ENCODE measurements at places on chromosomes 1 and 21. TPM values are rescaled to one million over a fixed set of nuclear protein-coding genes. Genes with fewer than 3 reads are reported as not detected.

The MATN1 gene
- 0.59 TPM for total RNA-seq

The IFI44 gene
- total RNA-seq = 7.6 TPM

The FOXD2 gene
- total RNA-seq = 0.18 TPM

The RXRG gene
- not detected for total RNA-seq

The DENND1B gene
- total RNA-seq = 12.0 TPM

The OR2T35 gene
- not detected for total RNA-seq

DNA sequence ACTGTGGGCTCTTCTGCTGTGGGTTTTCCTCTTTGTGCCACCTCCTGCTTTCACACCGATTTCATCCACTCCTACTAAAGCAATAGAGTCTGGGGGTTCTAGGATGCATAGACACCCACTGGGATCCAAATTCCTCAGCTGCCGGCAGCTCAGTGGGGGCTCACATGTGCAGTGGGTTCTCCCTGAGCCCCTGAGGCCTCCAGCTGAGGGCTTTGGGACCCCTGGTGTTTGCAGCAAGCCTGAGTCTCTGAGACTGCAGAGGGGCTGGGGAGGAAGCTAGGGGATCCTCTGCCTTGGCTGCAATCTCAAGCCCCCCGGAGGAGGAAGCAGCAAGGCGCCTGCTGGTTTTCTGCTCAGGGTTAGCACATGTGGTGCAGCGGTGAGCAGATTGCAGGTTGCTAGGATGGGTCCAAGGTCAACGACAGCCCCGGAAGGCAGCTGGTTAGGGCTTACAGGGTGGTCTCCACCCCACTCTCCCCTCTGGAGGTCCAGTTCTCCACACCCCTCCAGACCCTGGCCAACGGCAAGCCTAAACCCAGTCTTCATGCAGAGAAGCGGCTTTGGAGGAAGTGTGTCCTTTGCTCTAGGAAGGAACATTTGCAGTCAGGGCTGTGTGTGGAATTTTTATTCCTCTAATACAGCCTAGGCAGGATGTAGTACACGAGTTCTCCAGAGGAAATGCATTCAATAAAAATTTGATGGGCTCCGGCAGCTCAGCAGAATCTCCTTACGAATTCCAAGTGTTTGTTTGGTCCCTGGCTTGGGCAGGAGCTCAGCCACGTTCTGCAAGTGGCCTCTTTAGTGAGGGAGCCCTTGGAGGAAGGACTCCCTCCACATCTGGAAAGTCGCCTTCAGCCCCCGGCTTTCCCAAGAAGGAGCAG is 269.1 kb upstream of the VAMP3 start:
- H3K27ac ChIP-seq = no peak overlapping the region
- H3K36me3 ChIP-seq = no peaks in the 10 kb centered on the region
- H3K4me1 ChIP-seq = no peaks in the 10 kb centered on the region
- no peaks in the 10 kb centered on the region for H3K27me3 ChIP-seq

DNA sequence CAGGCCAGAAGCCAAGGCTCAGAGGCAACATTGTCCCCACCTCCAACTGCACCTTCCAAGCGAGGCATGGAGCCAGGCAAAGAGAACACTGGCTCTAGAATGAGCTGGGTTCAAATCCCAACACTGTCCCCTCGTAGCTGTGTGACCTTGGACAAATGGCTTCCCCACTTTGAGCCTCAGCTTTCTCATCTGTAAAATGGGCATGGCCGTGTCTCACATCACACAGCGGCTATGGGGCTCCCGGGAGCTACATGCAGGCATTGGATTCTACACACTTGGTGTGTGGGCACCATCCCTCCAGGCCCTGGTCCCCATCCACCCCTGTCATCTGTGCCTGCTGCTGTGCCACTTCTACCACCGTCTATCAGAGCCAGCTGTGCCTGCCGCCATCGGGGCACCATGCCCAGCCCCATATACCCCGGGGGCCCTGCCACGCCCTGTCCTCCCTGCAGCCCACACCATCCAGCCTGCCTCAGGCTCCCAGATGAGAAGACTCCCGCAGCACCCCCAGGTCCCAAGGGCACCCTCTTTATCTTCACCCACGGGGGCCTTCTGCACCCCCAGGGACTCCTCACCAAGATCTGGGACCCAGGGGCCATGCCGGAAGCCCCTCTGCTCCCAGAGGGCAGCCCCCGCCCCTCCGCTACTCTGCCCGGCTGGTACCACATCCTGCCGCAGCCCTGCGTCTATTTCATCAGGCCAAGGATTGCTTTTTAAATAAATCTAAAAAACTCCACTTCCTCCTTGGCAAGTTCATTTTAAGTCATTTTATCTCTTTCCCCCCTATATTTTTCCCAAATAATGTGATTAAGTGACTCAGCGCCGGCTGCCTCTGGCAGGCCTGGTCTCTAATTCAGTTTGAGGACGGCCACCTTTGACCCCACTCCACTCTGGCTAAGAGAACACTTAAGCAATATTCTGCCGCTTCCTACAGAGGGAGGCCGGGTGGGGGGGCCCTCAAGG is 107.8 kb upstream of the TARDBP start:
- peaks cover 29% of the 10 kb centered on the region for H3K4me1 ChIP-seq
- peak; percentile 31 for DNase-seq

DNA sequence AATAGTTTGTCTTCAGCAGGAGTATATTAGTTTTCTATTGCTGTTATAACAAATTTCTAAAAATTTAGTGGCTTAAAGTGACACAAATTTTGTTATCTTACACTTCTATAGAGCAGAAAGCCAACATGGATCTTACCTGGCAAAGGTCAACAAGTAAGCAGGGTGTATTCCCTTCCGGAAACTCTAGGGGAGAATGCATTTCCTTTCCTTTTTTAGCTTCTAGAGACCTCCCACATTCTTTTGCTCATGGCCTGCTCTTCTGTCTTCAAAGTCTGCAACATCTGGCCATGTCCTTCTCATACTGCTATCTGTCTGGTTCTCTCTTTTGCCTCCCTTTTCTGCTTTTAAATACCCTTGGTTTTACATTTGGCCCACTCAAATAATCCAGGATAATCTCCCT is 242.6 kb downstream of the ZNF648 start:
- no peaks in the 10 kb centered on the region for H3K36me3 ChIP-seq
- DNase-seq = no peak
- no peak overlapping the region for H3K27ac ChIP-seq
- no peaks in the 10 kb centered on the region for H3K4me1 ChIP-seq

- no peaks in the 10 kb centered on the region for H3K36me3 ChIP-seq
- H3K27ac ChIP-seq = no peak overlapping the region
- no peak overlapping the region for H3K4me3 ChIP-seq
- H3K27me3 ChIP-seq = no peaks in the 10 kb centered on the region
Measured at GRCh38 chr1:85365851-85366250, 89.4 kb upstream of the BCL10 start.

GRCh38 chr1:5562769-5563168 is 429.5 kb downstream of the NPHP4 start:
- no peak for DNase-seq
- no peaks in the 10 kb centered on the region for H3K36me3 ChIP-seq
- no peaks in the 10 kb centered on the region for H3K27me3 ChIP-seq
- no peaks in the 10 kb centered on the region for H3K4me1 ChIP-seq
- H3K4me3 ChIP-seq = no peak overlapping the region

GRCh38 chr1:1132042-1132950 is 16.4 kb upstream of the C1orf159 start:
- H3K27me3 ChIP-seq = no peaks in the 10 kb centered on the region
- peaks cover 7% of the 10 kb centered on the region for H3K4me1 ChIP-seq
- H3K36me3 ChIP-seq = no peaks in the 10 kb centered on the region
- no peak overlapping the region for H3K4me3 ChIP-seq
- no peak for DNase-seq

- H3K36me3 ChIP-seq = no peaks in the 10 kb centered on the region
- DNase-seq = no peak
Measured at GRCh38 chr1:87393445-87394085, 64.9 kb downstream of the LMO4 start.

DNA sequence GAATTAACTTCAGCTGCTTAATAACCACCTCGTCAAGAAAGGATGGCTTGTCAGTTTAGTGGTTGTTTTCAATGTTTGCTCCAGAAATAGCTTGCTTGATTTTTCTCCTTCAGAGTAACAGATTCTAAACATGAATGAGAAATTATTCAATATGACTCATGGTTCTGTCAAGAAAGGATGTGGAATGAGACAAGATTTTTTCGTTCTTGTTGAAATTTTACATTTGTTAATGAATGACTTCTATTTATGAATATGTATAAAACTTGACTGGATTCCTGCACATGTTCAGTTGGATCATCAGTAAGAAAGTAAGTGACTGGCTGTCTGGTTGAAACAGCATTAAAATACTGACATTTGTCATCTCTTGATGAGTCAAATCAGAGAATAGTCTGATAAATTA is 38.3 kb downstream of the IFI44 start:
- H3K4me1 ChIP-seq = no peaks in the 10 kb centered on the region
- no peaks in the 10 kb centered on the region for H3K36me3 ChIP-seq
- no peak for DNase-seq
- H3K27ac ChIP-seq = no peak overlapping the region
- H3K4me3 ChIP-seq = no peak overlapping the region
- no peaks in the 10 kb centered on the region for H3K27me3 ChIP-seq

DNA sequence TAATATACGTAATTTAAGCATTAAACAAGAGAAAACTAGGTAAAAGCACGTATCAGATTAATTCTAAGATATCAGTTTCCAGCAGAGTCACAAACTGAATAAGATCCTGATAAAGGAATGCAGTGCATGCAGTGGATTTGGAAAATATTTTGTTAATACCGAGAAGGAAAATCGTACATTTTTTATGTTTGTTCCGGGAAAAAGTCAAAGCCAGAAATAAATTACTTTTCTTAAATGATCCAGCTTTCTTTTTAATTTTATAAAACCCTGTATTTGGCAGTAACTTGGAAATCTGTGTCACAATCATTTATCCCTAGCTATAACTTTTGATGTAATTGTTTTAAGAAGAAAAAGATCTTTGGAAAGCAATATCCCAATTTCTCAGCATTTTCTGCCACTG is 955 bp downstream of the PALMD start:
- no peaks in the 10 kb centered on the region for H3K4me1 ChIP-seq
- peak overlapping the region; percentile 55 for H3K27ac ChIP-seq
- H3K36me3 ChIP-seq = no peaks in the 10 kb centered on the region
- no peaks in the 10 kb centered on the region for H3K27me3 ChIP-seq
- DNase-seq = no peak

- no peak for DNase-seq
- H3K27ac ChIP-seq = no peak within 1 kb of the TSS
- no peak within 1 kb of the TSS for H3K4me3 ChIP-seq
- H3K27me3 ChIP-seq = no peaks in the 10 kb centered on the region
Measured at GRCh38 chr1:182061594-182061993, at the start of gene ZNF648. TSS of gene ZNF648 (minus strand) at chr1:182061712. CDS start at chr1:182058010, 3,702 bp downstream.

GRCh38 chr1:2353551-2354438 is 37.6 kb downstream of the MORN1 start:
- DNase-seq = no peak
- no peak overlapping the region for H3K27ac ChIP-seq
- H3K36me3 ChIP-seq = no peaks in the 10 kb centered on the region
- no peaks in the 10 kb centered on the region for H3K27me3 ChIP-seq
- H3K4me3 ChIP-seq = no peak overlapping the region

GRCh38 chr1:10074059-10074851 is 41.5 kb downstream of the UBE4B start:
- H3K27me3 ChIP-seq = no peaks in the 10 kb centered on the region
- no peaks in the 10 kb centered on the region for H3K4me1 ChIP-seq
- DNase-seq = no peak
- peaks cover 5% of the 10 kb centered on the region for H3K36me3 ChIP-seq

- no peak overlapping the region for H3K4me3 ChIP-seq
- H3K27me3 ChIP-seq = no peaks in the 10 kb centered on the region
- H3K4me1 ChIP-seq = peaks cover 19% of the 10 kb centered on the region
- no peak for DNase-seq
Measured at GRCh38 chr1:179126338-179127060, 44.6 kb downstream of the TOR3A start.

DNA sequence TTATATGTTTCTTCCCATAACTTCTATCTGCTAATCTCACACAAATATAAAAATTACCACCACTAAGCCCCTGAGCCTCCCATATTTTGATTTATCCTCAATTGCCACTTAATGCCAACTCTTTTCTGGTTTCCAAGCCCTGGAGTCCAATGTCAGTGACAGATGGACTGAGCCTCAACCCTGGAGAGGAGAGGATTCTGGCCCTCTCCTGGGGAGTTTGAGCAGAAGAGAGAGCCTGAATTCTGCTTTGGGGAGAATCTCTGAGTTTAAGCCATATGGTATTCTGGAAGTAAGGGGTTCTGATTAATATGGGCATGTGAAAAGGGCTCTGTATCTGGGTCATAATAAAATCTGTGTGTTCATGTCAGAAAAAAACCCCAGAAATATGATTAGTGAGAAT is 8.5 kb downstream of the CADM3 start:
- H3K4me3 ChIP-seq = no peak overlapping the region
- no peaks in the 10 kb centered on the region for H3K27me3 ChIP-seq
- H3K36me3 ChIP-seq = no peaks in the 10 kb centered on the region
- no peaks in the 10 kb centered on the region for H3K4me1 ChIP-seq
- no peak for DNase-seq
- no peak overlapping the region for H3K27ac ChIP-seq

- H3K27me3 ChIP-seq = no peaks in the 10 kb centered on the region
- H3K36me3 ChIP-seq = no peaks in the 10 kb centered on the region
- peaks cover 42% of the 10 kb centered on the region for H3K4me1 ChIP-seq
- H3K27ac ChIP-seq = no peak overlapping the region
Measured at GRCh38 chr1:226884966-226885820, 14.8 kb downstream of the PSEN2 start.

GRCh38 chr1:99965646-99966375 is 4.0 kb upstream of the SLC35A3 start:
- H3K4me1 ChIP-seq = peaks cover 15% of the 10 kb centered on the region
- no peaks in the 10 kb centered on the region for H3K27me3 ChIP-seq
- no peak for DNase-seq
- H3K36me3 ChIP-seq = no peaks in the 10 kb centered on the region

GRCh38 chr1:155329980-155330598 is 9.4 kb downstream of the RUSC1 start:
- H3K36me3 ChIP-seq = peaks cover 5% of the 10 kb centered on the region
- no peak overlapping the region for H3K4me3 ChIP-seq
- DNase-seq = no peak
- H3K27ac ChIP-seq = no peak overlapping the region

GRCh38 chr1:154158307-154159125 is 3.6 kb upstream of the NUP210L start:
- peak overlapping the region; percentile 56 for H3K27ac ChIP-seq
- H3K27me3 ChIP-seq = no peaks in the 10 kb centered on the region
- DNase-seq = no peak
- H3K4me1 ChIP-seq = peaks cover 71% of the 10 kb centered on the region
- peak overlapping the region; percentile 4 for H3K4me3 ChIP-seq
- H3K36me3 ChIP-seq = peaks cover 51% of the 10 kb centered on the region

- no peak overlapping the region for H3K4me3 ChIP-seq
- DNase-seq = no peak
- H3K27me3 ChIP-seq = no peaks in the 10 kb centered on the region
- H3K27ac ChIP-seq = no peak overlapping the region
- peaks cover 15% of the 10 kb centered on the region for H3K4me1 ChIP-seq
Measured at GRCh38 chr1:6588128-6588892, 8.5 kb downstream of the ZBTB48 start.

DNA sequence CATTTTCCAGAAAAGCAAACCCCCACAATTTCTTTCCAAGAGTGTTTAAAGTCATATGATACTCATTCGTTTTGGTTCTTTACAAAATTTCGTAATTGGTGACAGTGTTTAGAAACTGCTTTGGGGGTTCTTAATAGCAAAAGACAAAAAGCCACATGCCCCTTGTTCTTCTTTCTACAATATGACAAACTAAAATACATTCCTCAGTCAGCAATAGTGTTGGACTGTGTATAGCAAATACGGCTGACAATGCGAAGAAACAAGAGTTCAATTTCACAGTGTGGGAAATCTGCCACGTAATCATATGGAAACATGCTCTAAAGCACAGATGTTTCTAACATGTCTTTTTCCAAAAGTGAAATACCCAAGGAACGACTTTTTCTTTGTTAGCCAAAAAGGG is 7.6 kb upstream of the IFNAR1 start:
- H3K27ac ChIP-seq = no peak overlapping the region
- DNase-seq = no peak
- H3K4me3 ChIP-seq = no peak overlapping the region

Data from CD8-positive, alpha-beta memory T cell (primary cell).